ENCODE measurements at places on chromosomes 7 and 10.
A peak's percentile ranks its signal among the peaks of the same experiment; 100 is the strongest.

GRCh38 chr10:17649052-17649451 is 5.1 kb downstream of the STAM start:
- DNase-seq: no peak

DNA sequence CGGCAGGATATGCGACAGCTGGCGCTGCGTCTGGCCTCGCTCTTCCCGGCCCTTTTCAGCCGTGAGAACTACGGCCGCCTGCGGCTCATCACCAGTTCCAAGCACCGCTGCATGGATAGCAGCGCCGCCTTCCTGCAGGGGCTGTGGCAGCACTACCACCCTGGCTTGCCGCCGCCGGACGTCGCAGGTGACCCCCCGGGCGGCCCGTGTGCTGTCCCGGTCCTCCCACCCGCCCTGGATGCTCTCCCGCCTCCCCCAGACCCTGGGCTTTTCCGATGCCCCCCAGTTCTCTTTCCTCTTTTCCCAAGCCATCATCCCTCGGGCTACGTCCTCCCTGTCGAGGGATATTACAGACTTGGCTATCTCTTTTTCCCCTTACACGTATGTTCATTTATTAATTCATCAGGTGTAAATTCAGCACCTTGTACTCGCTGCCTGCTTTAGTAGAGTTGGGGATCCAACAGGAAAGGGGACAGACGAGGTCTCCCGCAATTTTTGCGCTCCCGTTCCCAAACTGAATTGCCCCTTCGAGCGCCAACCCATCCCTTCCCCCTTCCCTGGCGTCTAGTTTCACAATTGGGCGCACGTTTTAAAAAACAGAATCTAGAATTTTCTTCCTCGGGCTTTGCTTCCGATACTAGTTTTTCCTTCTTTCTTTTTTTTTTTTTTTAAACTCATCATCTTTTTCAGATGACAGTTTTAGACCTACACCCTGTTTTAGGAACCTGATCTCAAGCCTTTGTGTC is 846 bp downstream of the MINPP1 start:
- DNase-seq: peak; percentile 70

GRCh38 chr10:79286318-79286951 is 60.8 kb upstream of the PPIF start:
- DNase-seq: peak; percentile 44

DNA sequence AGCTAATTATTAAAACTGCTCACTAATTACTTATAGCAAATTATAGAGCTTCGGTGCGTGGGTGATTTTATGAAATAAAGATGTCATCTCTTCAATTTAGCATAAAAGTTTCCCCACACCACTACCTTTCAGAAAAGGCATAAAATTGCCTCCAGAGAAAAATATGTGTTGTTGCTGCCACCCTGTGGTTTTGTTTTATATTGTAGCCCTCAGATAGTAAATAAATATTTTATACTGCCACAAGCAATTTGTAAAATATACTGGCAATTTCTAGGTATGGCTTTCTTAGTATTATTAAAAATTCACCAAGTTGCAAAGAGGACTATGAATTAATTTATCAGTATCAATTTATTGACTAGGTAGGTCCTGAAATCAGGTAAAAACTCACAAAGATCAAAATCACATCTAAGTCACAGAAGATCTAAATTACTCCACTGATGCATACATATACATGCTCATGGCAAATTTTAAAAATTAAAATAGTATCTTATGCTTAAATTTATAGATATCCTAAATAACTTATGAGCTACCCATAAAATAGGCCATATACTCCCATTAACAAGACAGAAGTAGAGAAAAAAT is 26.5 kb downstream of the ASNS start:
- no peak for DNase-seq

DNA sequence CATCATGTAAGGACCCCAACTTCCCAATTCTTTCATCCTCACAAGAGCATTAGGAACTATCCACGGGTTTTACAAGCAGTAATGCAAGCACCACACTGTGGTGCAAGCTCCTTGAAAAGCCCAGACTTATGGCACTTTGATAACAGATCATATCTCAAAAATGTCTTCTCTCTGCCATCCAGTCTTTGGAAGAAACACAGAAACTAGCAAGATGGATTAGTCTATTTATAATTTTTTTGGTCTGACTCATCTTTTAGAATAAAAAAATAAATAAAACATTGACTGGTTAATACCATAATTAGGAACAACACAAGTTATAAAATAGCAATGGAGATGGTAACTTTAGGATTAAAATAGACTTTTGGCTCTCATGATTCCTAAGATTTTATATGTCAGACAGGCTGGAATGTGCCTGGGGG is 49.0 kb upstream of the CALD1 start:
- no peak for DNase-seq
